H9 (cell line): ENCODE measurements at places on chromosomes 11 and 22.
A peak's percentile ranks its signal among the peaks of the same experiment; 100 is the strongest.

GRCh38 chr22:28911304-28911690, 27.9 kb downstream of the ZNRF3 start:
- no peak for DNase-seq

DNA sequence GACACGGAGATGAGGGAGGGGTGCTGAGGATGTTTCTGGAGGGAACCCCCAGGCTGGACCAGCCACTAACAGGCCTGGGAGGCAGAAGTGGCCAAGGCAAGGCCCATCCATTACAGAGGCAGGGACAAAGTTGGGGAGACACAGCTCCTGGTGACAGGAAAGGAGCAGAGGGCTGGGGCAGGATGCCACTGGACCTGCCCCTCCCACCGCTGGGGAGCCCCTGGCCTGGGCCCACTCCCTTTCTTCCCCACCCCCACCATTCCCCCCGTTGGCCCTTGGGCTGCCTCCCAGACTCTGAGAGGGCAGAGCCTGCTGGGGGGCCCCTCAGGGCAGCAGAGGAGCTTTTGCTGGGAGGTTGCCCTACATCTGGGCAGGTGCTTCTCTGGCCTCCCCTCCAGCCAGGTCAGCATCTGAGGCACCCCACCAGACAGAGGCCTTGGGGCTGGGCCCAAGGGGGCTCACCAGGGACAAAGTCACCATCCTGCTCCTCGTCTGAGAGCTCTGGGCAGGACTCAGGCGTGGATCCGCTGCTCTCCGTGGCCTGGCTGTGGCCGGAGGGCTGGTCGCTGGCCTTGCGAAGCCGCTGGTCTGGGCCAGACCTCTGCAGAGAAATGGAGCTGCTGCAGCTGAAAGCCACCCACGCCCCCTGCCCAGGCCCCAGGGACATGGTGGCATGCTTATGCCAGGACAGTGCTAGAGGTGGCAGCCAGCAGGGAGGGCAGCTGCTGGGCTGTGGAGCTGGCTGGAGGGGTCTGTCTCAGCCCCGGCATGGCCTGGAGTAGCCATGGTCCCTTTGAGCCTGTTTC, 33.1 kb upstream of the CARS1 start:
- no peak for DNase-seq

- DNase-seq: no peak
Measured at GRCh38 chr11:21806947-21807346, 385.9 kb upstream of the ANO5 start.

DNA sequence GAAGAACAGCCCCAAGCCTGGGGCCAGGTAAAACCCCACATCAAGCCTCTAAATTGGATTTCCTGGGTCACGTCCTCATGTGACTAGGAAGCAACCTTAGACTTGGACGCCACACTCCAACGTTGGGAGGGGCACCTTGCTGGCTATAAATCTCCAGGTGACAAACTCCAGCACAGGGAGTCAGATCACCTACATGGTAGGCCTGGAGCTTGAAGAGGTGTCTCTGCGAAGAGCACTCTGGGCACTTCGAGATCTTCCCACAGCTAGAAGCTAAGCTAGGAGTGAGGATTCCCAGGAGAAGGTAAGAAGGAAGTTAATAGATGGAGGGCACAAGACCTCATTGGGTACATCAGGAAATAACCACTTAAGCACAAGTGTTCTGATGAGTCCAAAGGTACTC, 77.1 kb upstream of the GNAZ start:
- DNase-seq: no peak

GRCh38 chr22:47203554-47203991, 441.1 kb downstream of the TBC1D22A start:
- no peak for DNase-seq

- no peak for DNase-seq
Measured at GRCh38 chr11:10678101-10678500, 15.5 kb downstream of the IRAG1 start.

GRCh38 chr11:129018991-129019390, 76.3 kb upstream of the TP53AIP1 start:
- no peak for DNase-seq

DNA sequence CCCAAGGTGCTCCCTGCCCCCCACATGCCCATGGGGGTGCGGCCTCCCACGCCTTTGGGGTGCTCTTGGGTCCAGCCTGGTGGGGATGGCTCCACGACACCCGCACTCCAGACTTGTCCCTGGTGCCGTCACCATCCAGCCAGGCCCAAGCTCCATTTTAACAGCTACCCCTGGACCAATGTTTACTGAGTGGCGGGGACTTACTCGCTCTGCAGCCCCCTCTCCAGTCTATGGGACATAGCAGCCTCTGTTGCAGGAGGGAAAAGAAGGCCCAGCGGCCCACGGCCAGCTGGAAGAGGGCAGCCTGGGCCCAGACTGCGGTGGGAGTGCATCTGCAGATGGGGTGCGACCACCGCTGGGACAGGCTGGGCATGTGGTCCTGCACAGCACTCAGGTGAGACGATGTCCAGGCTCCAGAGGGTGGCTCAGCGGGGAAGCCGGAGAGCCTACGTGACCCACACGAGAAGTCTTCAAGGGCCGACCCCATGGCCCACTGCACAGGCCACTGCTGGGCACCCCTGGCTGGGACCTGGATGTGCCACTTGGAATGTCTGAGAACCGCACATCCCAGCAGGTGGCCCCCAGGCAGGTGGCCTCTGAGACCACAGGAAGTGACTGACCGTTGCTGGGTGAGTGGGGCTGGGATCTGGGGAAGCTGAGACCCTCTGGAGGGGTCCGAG, 18.1 kb downstream of the IL17REL start:
- no peak for DNase-seq

GRCh38 chr11:98828986-98829708, 191.6 kb upstream of the CNTN5 start:
- DNase-seq: no peak

- DNase-seq: peak; percentile 73
Measured at GRCh38 chr11:889687-890475, 20.7 kb downstream of the CHID1 start.

DNA sequence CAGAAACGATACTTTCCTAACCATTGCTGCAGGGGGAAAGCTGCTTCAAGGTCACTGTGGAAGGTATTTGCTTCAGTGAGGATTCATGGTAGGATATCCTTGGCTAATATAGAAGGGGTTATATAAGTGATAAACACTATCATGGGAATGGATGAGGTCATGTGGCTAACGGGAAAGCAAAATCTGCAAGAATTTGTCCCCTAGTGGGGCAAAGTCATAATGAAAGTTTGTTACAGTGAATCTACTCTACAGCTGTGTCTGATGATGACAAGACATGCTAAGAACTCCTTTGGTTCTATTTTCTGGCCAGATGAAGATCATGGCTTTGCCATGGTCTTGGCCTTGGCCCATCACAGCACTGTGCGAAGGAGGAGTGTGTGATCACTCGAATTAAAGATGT, 13.8 kb downstream of the MMP20 start:
- DNase-seq: no peak

- no peak for DNase-seq
Measured at GRCh38 chr11:96424693-96425092, 34.9 kb downstream of the JRKL start.

GRCh38 chr11:33257897-33258630, 883 bp downstream of the HIPK3 start:
- peak; percentile 73 for DNase-seq

- DNase-seq: peak; percentile 48
Measured at GRCh38 chr11:128689948-128690664, 3.8 kb upstream of the FLI1 start.

- no peak for DNase-seq
Measured at GRCh38 chr11:115317277-115318185, 186.7 kb downstream of the CADM1 start.

GRCh38 chr22:23190526-23190925, 10.2 kb downstream of the BCR start:
- no peak for DNase-seq

- no peak for DNase-seq
Measured at GRCh38 chr11:119726150-119726553, 2.8 kb downstream of the NECTIN1 start.

GRCh38 chr11:4637662-4638047, 378 bp downstream of the OR51D1 start:
- DNase-seq: no peak

- DNase-seq: no peak
Measured at GRCh38 chr22:19419464-19420178, 11.9 kb downstream of the HIRA start.

GRCh38 chr22:24826710-24827285, 20.8 kb downstream of the SGSM1 start:
- DNase-seq: no peak

- DNase-seq: no peak
Measured at GRCh38 chr11:36825251-36825650, 227.2 kb upstream of the RAG2 start.

DNA sequence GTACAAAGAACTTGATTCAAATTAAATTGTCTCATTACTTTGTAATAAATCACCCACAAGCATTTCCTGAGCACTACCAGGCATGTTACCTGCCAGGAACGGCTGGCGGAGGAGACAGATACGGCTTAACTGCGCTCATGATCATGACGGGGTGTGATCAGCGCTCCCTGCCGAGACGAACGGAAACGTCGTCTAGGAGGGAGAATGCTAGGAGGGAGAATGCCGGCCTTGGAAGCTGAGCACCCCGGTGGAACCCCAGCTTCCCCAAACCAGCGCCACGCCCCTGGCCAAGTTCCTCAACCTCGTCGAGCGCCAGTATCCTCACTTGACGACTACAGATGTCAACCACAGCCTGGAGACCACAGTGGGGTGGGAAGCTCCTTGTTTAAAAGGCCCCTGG, 272.8 kb downstream of the CTTN start:
- peak; percentile 39 for DNase-seq

DNA sequence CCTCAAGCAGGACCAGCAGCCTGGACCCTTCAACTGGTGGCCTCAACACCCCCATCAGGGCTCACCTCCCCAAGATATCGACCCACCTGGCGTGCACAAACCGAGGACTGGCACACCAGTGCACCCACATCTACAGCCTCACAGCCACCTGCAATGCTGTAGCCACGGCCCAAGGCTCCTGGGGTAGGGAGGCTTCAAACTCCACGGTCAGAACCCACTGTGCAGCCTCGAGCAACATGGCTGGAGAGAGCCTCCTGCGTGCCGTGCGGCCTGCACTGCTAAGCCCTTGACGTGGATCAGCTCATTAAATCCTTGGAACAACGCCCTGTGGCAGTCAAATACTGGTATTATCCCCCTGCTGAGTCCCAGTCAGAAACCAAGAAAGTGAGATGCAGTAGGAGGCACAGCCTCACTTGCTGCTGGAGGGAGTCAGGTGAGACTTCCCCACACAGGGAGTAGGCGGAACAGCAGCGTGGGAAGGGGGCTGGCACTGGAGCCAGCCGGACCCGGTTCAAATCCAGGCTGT, 4.6 kb downstream of the CARD10 start:
- DNase-seq: no peak

GRCh38 chr11:31943056-31943780, 132.1 kb upstream of the PAX6 start:
- DNase-seq: no peak

GRCh38 chr11:105718641-105719040, 108.8 kb downstream of the GRIA4 start:
- no peak for DNase-seq

- no peak for DNase-seq
Measured at GRCh38 chr11:2847561-2847960, 38.0 kb downstream of the CDKN1C start.
